ENCODE measurements at places on chromosomes 1 and 21.

- DNase-seq, result no peak
Measured at GRCh38 chr1:998995-999724, 737 bp downstream of the HES4 start.

DNA sequence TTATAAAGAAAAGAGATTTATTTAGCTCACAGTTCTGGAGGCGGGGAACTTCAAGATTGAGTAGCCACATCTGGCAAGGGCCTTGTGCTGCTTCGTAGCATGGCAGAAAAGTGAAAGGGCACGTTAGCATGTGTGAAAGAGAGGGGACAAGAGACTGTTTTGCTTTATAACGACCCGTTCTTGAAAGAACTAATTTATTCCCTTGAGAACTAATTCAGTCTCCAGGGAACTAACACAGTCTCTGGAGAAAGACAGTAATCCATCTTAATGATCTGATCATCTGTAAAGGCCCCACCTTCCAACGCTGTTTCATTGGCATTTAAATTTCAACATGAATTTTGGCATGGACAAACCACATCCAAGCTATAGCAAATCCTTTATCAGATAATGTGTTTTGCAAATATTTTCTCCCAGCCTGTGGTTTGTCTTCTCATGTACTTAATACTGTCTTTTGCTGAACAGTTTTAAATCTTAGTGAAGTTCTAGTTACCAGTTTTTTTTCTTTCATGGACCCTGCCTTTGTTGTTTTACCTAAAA is 26.1 kb downstream of the MTR start:
- no peak for DNase-seq

- no peak for DNase-seq
Measured at GRCh38 chr21:37534431-37534830, 167.9 kb downstream of the DYRK1A start.

DNA sequence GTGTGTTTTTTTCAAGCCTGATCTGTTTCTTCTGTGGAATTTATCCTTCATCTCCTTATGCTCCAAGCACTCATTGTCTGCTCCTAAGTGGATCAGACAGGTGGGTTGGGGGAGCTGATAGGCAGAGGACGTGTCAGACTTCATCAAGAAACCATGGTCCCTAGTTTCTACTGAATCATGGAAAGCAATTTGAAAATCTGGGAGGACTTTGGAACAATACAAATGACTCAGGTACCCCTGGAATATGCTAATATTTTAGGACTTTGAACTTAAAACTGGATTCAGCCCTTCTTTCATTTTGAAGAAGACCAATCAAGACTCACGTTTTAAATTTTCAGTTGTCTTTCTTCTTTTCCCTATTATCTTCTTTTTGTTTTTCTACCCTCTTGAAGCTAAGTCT is 7.7 kb downstream of the ABCG1 start:
- DNase-seq, result no peak

DNA sequence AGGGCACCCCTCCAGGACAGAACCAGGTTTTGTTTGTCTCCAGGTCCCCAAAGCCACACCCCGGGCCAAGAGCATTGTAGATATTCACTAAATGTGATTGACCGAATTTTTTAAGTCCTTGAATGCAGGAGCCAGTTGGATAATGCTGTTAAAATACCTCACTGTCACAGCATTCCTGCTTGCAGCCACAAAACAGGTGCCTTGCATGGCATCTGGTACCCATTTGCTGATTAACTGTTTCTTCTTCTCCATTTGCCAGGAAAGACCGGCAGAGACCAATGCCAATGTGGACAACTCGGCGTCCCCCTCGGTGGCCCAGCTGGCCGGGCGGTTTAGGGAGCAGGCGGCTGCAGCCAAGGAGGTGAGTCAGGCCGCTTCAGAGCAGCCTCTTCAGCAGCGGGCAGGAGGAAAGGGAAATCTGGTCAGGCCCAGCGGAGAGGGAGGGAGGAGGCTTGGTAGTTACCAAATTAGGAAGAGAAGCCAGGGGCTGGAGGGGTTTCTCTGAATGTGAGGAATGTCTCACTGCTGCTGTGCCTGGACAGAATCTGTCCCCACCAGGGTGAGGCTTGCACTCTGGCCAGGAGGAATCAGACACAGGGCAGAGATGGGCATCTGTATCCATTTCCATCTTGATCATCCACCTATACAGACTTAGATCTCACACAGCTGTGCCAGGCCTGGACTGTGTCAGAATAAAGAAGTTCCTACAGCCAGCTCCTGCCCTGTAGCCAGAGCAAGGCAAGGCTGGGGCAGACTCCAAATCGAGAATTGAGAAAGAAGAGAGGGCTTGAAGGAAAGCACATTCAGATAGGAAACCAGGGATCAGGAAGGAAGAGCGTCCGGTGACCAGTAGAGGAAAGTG is 37.9 kb upstream of the MPZL1 start:
- DNase-seq, result no peak

DNA sequence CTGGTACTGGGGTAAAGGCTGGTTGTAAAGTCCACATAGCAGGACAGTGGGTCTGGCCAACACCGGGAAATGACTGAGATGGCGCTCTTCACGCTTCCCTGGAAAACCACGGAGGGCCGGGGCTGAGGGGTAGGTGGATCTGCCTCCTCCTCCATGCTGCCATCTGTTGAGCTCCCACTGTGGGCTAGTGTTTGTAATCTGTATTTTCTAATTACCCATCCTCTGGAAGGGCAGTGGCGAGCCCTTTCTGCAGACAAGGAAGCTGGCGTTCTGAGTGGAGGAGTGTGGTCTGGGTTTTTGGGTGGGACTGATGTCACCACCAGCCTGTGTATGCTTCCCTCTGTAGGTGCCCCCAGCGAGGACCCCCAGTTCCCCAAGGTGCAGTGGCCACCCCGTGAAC is 34.1 kb upstream of the LHX4 start:
- no peak for DNase-seq

DNA sequence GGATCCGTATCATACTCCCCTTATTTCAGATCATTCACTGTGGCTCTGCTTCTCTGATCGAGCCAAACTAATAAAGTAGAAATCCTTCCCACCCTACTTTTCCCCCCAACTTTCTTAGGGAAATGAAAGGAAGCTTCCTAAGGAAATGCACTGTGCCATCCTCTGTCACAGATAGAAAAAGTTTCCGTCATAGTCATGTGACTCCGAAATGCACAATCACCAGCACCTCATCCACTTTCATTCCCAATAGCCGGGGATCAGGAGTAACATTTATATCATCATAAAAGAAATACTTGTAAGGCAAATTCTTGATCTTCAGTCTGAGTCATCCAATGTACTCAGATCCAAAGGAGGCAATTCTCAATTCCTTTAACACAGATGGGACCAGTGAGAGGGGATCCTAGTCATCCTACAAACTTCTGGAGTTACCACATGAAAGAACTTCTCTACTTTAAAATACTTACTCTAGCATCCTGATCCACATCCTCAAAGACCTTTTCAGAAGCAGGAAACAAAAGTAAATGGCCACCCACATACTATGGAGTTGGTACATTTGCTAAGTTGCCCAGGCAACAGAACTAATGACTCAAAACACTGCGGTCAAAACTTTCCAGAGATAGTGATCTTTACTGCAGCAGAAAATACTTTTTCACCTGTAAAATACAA is 97.8 kb upstream of the ZC3H11B start:
- no peak for DNase-seq

GRCh38 chr1:219244864-219245263 is 71.2 kb downstream of the LYPLAL1 start:
- no peak for DNase-seq

- no peak for DNase-seq
Measured at GRCh38 chr1:51928896-51929295, 50.4 kb upstream of the NRDC start.

DNA sequence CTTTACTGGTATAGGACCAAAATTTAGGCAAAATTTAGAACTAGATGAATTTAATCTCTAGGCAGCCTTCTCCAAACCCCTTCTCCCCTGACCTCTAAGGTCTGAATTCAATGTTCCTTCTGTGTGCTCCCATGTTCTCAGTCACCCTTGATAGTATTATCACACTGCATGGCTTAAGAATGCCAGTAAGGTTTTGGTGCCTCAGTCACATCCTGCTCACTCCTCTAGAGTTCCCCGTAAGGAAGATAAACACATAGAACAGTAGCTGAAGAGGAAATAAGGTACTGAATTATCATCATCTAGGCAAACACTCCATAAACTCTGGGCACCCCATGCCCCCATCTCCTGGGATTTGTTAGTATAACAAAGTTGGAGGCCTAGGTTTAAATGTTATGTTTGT is 18.2 kb downstream of the PRRX1 start:
- DNase-seq, result no peak

DNA sequence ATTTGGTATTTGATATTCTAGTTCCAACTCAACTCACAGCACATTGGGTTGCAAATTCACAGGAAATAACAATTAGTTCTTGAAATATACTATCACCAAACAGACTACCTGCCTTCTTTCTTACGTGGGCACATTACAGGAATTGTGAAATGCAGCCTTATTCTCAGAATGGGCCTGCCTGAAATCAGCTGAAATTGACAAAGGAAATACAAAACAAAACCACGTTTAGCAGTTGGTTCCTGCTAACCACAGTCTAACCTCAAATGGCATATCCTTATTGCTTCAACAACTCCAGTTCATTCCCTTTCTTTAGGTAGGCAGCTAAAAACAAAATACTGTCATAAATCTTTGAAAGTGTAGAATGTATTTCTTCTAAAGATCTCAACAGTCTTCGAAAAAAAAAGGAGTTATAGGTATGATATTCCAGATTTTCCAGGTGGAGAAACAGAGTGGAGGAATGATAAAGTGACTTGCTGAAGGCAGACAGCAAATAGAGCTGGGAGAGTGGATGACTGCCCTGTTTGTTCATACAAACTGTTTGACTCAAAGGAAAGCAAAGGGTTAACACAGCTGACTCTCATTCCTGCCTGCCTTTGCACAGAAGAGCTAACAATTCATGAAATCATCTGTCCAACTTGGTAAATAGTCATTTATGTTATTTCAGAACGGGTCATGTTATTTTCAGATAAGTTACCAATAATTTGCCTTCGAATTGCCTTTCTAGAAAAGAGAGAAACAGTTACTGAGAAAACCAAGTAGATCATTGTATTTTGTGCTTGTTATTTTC is 1.6 kb upstream of the GREM2 start:
- no peak for DNase-seq

DNA sequence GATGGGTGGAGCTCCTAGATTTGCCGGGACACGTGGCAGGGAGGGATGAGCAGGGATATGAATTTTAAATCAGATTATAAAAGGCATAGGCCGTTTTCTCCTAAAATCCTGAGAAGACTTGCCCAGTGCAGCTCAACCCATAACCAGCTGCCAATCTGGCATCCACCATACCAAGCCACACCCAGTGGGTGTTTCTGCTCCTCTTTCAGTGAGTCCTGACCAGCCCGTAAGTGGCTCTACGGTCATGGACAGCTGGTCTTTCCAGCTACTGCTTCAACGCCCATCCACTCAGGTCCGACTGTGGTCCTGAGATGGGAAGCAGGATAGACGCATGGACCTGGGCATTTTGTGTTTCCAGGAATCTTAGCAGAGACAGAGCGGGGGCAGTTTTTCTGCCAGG is 107.2 kb downstream of the LAMC2 start:
- DNase-seq, result no peak

GRCh38 chr1:227888404-227889046 is 59.2 kb downstream of the WNT9A start:
- no peak for DNase-seq

GRCh38 chr1:156838972-156839371 is 19.9 kb downstream of the INSRR start:
- no peak for DNase-seq

- no peak for DNase-seq
Measured at GRCh38 chr21:37475186-37475868, 108.8 kb downstream of the DYRK1A start.

DNA sequence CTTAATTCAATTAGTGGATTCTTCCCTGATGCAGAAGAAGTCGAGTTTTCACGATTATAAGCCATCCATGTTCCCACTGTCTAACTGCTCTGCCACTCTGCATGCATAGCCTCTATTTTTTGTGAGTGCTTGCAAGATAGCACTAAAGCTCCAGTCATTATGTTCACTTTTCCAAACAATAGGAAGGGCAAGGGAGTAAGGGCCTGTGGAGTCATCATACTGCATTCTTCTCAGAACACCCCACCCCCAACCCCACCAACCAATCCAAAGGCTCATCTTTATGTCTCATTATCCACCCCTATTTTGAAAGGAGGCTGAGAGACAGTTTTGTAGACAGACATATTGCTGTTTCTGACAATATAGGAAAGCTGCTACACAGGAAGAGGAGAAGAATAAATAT is 471.7 kb upstream of the ADGRL2 start:
- DNase-seq, result no peak

DNA sequence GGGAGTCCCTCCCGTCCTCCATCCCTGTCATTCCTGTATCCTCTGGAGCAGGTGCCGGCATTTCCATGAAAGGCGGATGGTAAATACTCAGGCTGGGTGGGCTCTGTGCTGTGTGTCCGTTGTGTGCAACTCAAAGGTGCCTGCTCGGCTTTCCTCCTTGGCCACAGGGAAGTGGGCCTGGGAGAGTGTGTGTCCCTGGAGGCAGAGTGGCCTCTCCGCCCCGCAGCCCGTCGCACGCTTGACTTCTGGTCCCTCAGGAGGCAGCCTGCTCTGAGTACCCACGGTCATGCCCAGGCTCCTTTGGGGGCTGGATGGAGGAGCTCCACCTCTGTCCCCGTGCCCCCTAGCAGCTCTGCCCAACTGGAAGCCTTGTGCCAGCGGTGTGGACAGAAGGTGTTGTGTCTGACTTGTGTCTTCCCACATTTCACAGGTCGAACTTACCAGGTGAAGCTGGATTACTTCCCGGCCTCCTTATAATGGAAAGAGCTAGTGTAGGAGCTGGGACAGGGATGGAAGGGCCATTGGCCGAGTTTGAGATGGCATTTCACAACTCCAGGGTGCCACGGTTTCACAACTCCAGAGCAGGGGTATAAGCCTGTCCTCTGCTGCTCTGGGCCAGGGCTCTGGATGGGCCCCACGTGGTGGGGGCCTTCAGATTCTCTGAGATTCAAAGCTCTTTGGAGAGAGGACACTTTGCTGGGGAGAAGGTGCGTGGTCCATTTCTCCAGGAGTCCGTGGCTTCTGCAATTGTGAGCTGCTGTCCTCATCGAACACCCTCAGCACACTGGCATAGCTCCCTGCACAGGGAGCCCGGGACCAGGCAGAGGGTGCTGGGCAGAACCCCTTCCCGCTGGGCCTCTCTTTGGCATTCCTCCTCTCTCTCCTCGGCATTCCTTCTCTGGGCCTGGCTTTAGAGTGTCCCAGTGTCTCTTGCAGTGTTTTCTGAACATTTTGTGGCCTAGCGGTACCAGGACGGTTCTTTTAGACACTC is 152.7 kb upstream of the COL6A1 start:
- no peak for DNase-seq

DNA sequence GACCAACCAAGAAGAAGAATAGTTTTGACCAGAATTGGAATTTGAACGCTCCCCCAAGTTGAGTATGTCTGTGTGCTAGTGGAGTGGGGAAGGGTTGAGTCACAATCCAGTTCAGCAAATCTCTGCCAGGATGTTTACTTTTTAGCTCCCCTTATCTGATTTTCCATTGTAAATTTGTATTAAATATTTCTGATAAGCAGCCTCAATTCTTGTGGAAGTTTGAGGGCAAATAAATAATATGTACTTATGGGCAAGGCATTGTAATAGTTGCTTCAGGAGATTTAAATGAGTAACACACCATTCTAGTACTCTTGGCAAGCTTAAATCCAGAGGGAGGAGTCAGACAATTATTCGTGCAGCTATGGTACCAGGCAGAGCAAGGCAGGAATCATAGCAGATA is 14.4 kb downstream of the CXADR start:
- DNase-seq, result no peak

Measured in naive thymus-derived CD4-positive, alpha-beta T cell (primary cell).